Left kidney (tissue), 8 donors: ENCODE measurements at places on chromosomes 6 and 20.
A peak's percentile ranks its signal among the peaks of the same experiment; 100 is the strongest.

DNA sequence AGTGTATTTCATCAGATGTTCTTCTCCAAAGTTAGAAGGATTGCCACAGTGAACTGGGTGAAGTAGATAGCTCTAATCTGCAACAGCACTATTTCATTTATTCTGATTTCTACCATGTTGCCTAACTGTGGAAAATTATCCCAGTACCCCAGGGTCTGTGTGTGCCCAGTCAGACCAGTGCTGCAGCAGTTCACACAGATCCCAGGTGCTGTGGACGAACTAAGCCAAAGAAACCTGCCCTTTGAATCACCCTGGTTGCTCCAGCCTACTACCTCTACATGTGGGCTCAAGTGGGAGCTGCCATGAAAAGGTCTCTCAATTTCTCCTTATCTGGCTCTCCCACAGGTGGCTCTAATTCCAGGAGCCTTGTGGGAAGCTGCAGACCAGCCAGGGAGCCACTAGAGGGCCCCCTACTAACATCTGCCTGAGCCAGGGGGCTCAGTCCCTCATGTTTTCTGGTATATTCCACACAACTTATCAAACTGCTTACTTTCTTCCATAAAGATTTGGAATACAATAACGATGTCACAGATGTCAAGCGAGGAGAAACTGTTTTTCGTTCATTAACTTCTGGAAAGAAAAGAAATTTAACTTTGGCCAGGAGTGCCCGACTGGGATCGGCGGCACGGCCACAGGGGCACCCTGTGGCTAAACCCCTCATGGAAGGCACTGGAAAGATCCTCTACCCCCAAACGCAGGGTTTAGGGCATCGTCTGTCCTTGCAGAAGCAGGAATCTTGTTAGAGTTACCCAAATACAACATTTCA lies 31.6 kb upstream of the LY86 start:
- peak; percentile 49 for DNase-seq

DNA sequence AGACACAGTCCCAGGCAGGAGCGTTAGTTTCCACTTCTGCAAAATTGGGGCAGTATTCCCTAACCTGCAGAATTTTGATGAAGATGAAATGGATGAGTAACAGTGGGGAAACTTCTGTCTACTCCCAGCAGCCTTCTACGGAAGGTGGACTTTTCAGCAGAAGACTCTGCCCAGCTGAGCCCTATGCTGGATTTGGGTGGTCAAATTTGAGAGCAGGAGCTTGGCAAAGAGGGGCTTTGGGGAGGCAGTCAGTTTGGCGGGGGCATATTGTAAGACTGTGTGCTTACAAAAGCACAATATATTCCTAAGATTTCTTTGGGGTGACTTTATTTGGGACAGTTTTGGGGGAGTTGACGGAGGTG lies 5.4 kb upstream of the SDCBP2 start:
- no peak for DNase-seq

- DNase-seq = no peak
Measured at GRCh38 chr6:106856227-106856874, 118.2 kb downstream of the CD24 start.

DNA sequence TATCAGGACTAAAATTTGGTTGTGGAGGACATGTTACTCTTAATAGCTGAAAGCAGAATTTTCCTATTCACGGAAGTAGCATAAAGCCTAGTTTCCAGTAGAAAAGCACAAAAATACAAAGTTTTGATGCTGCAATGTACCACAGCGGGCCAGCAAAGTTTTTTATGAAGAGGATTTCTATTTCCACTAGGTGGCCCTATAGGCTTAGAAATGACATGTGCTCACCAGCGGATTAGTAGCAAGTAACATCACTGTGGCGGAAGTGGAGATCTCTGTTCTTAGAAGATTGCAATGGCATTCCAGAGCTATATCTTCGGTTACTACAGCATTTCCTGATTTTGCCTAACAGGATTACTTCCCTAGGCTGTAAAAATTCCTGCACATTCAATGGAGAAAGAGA lies 1219.0 kb upstream of the EYS start:
- DNase-seq = no peak

GRCh38 chr6:121686611-121687023 lies 251.2 kb downstream of the GJA1 start:
- no peak for DNase-seq

GRCh38 chr20:5374171-5374570 lies 57.4 kb upstream of the PROKR2 start:
- no peak for DNase-seq

DNA sequence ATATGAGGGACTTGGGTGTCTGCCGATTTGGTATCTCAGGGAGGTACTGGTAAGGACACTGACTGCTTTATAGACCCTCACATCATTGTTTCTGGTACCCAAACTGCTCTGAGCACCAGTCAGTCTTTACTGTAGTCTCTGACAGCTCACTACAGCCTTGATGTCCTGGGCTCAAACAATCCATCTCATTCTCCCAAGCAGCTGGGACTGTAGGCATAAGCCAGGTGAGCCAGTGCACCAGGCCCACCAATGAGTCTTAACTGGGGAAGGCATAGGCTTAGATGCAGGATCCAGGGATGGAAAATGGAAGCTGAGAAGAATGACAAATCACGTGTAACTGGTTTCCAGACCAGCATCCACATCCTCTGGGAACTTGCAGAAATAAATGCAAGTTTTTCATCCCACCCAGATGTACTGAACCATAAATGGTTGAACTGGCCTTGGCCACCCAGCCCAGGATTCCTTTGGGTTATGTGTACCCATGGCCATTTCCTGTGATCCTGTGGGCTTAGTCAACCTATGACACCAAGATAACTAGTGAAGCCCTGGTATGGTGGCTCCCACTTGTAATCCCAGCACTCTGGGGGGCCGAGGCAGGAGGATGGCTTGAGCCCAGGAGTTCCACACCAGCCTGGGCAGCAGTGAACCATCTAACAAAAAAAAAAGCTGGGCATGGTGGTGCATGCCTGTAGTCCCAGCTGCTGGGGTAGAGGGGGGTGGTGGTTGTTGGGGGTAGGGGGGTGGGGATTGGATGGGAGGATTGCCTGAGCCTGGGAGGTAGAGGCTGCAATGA lies 5.8 kb downstream of the TUBB start:
- no peak for DNase-seq

- no peak for DNase-seq
Measured at GRCh38 chr6:119226089-119226488, 123.5 kb downstream of the MAN1A1 start.

GRCh38 chr6:63764318-63764916 lies 128.8 kb downstream of the PHF3 start:
- DNase-seq = peak; percentile 39

- peak; percentile 67 for DNase-seq
Measured at GRCh38 chr6:15036690-15037245, 209.1 kb upstream of the JARID2 start.

- peak; percentile 68 for DNase-seq
Measured at GRCh38 chr6:138590796-138591709, 91.8 kb upstream of the NHSL1 start.

- no peak for DNase-seq
Measured at GRCh38 chr6:2108700-2109306, 136.6 kb downstream of the GMDS start.
